ENCODE measurements at places on chromosomes 5 and 9.

- DNase-seq, result no peak
Observed at GRCh38 chr9:18623221-18624079, 149.5 kb downstream of the ADAMTSL1 start.

DNA sequence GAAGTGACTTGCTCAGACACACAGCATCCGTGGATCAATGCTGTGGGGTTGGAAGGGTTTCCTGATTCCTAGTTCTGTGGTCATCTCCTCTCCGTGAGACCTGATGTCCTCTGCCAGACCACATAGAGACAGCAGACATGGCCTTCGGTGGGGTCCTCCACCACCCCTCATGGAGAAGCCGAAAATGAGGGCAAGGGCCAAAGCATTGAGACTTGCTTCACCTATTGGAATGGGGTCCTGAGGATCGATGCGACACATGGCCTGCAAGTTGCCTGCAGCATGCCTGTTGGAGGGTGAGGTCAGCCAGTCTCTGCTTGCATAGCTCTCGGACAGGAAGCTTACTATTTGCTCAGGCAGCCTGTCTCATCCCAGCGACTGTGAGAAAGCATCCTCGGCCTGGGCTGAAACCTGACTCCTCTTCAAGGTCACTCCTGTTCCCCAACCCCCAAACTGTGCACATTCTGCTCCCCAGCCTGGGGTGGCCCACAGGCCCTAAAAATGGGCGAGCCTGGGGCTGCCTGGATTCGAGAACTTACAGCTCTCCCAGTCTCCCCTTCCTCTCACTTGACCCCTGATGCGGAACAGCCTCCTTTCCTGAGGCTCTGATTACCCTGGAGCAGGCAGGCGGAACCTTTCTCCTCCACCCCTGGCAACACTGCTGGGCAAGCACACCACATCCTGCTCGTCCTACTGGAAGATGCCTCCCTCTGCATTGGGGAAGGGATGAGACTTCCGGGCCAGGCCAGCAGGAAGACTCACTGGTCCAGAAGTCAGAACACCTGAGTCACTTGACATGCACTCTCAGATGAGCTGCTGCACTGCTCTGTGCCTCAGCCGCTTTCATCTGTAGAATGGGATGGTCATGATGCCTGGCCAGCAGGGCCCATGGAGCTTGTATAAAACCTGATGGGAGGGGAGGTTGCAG, 186.9 kb downstream of the RGS3 start:
- peak; percentile 53 for DNase-seq

- DNase-seq, result no peak
Observed at GRCh38 chr9:99635032-99635431, 186.7 kb upstream of the NR4A3 start.

DNA sequence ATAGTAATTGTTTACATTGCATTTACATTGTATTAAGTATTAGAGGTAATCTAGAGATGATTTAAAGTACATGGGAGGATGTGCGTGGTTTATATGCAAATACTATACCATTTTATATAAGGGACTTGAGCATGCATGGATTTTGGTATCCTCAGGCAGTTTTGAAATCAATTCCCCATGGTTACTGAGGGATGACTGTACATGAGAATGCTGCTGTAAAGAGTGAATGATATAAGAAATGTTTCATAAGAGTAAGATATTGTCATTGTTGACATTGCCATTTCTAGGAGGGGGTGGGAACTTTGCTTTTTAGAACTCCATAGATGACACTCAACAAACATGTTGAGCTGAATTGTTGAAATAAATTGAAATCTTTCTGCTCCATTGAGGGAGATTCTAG, 185.0 kb downstream of the SEMA6A start:
- DNase-seq, result no peak

DNA sequence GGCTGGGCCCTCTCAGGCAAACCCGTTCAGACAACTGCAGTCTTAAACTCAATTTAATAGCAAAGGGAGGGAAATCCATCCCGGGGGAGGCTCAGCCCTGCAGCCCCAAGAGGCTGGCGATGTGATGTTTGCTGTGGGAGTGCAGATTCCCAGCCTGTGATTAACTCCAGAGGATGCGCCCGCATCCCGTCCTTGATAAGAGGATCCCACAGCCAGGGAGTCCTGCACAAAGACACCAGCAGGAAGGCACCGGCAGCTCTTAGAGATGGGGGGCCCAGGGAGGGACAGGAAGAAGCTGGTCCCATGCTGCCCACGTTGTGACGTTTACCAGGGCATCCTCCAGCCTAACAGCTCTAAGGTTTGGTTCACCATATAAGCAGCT, 64.7 kb downstream of the MRPL36 start:
- DNase-seq, result no peak

DNA sequence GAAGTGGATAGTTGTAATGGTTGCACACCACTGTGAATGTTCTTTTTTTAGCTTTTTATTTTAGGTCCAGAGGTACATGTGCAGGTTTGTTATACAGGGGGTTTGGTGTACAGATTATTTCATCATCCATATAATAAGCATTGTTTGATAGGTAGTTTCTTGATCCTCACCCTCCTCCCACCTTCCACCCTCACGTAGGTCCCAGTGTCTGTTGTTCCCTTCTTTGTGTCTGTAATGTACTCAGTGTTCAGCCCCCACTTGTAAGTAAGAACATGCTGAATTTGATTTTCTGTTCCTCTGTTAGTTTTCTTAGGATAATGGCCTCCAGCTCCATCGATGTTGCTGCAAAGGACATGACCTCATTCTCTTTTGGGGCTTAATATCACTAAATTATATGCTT, 99.7 kb downstream of the HTR4 start:
- DNase-seq, result no peak

- DNase-seq, result no peak
Observed at GRCh38 chr5:119343766-119344165, 12.1 kb upstream of the TNFAIP8 start.

All from SK-N-DZ (cell line).